Thyroid gland (tissue), 4 donors: ENCODE measurements at places on chromosomes 13 and 19. TPM values are rescaled to one million over a fixed set of nuclear protein-coding genes. Genes with fewer than 3 reads are reported as not detected.
A peak's percentile ranks its signal among the peaks of the same experiment; 100 is the strongest.

- no peaks in the 10 kb centered on the region for H3K27me3 ChIP-seq
- no peak overlapping the region for H3K4me3 ChIP-seq
- no peak overlapping the region for H3K27ac ChIP-seq
- no peak for DNase-seq
Observed at GRCh38 chr13:113964251-113964995, 9.5 kb downstream of the C13orf46 start.

DNA sequence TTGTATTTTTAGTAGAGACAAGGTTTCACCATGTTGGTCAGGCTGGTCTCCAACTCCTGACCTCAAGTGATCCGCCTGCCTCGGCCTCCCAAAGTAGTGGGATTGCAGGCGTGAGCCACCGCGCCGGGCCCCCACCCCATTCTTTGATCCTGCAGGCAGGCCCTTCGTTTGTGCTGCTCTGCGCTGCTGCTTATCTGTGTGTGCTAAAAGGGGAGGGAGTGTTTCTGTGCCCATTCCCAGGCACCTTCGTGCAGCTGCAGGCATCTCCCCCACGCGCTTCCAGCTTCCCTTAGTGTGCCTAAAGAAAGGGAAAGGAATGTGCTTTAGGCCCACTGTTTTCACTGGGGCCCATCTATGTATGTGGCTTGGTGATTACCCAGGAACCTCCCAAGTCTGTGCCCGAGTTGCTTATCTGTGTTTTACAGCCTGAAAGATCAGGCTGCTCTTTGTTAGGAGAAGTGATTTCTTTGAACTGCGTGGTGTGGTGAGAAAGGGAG, 27.2 kb downstream of the EPN1 start:
- H3K27ac ChIP-seq, result no peak overlapping the region
- no peaks in the 10 kb centered on the region for H3K27me3 ChIP-seq
- no peaks in the 10 kb centered on the region for H3K4me1 ChIP-seq
- no peak overlapping the region for H3K4me3 ChIP-seq
- DNase-seq, result no peak

DNA sequence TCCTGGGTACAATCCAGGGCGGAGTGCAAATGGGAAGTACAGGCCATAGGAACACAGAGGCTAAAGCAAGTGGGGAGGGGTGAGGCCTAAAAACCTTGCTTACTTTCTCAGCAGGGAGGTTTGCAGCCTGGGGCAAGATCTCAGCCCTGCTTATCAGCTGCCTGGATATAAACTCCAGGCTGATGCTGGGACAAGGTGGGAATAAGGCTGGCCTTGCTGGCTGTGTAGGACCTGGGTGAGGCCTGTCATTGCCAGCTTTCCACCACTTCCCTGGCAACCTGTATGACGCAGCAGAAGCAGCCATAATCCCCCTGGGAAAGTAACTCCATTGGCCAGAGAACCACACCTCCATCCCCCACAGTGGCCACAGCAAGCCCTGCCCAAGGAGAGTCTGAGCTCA, 279.1 kb upstream of the ATXN8OS start:
- H3K36me3 ChIP-seq, result no peaks in the 10 kb centered on the region
- H3K27me3 ChIP-seq, result no peaks in the 10 kb centered on the region
- no peak for DNase-seq
- no peak overlapping the region for H3K4me3 ChIP-seq
- H3K27ac ChIP-seq, result no peak overlapping the region
- no peaks in the 10 kb centered on the region for H3K4me1 ChIP-seq

- no peak for DNase-seq
- H3K4me1 ChIP-seq, result no peaks in the 10 kb centered on the region
- H3K36me3 ChIP-seq, result no peaks in the 10 kb centered on the region
- H3K4me3 ChIP-seq, result no peak overlapping the region
Observed at GRCh38 chr13:65540175-65540574, 1690.0 kb downstream of the PCDH9 start.

DNA sequence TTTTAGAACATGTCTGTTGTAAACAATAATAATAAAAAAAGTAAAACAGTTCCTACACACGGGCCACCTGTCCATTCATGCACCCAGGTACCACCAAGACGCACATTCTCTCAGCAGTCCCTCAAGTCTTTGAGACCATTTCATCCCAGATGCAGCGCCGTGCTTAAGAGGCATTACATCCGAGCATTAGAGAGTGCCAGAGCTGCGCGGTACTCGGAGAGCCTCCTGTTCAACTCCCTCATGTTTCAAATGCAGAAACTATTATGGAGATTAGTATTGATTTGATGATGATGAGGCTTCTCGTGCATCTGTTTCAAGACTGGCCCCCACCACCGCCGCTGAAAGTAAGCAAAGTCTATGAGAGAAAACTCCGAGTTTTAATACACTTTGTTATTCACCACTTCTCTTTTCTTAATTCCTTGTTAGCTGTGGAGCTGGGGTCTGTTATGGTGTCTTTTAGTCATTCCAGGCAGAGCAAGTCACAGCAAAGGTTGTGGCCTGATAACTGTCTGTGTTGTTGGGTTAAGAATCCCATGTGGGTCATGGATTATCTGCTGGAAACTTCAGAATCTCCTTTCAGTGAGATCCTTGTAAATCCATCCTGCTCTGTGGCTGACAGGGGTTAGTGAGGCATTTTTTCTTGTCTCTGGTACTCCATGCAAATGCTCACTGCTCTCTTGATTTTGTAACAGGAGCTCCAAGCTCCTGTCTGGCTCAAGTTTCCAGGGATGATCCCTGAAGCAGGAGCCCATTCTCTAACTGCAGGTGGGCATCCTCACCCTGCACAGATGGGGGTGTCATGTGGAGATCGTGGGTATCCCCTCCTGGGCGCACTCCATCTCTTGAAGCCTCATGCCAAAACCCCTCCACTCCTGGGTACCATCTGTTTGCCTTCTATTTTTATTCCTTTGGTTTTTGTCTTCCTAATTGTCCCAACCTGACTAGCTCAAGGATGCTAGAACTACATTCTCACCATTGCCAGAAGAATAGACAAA, 74.9 kb upstream of the MTIF3 start:
- no peak overlapping the region for H3K27ac ChIP-seq
- no peak overlapping the region for H3K4me3 ChIP-seq
- H3K36me3 ChIP-seq, result no peaks in the 10 kb centered on the region
- H3K4me1 ChIP-seq, result no peaks in the 10 kb centered on the region
- no peaks in the 10 kb centered on the region for H3K27me3 ChIP-seq

DNA sequence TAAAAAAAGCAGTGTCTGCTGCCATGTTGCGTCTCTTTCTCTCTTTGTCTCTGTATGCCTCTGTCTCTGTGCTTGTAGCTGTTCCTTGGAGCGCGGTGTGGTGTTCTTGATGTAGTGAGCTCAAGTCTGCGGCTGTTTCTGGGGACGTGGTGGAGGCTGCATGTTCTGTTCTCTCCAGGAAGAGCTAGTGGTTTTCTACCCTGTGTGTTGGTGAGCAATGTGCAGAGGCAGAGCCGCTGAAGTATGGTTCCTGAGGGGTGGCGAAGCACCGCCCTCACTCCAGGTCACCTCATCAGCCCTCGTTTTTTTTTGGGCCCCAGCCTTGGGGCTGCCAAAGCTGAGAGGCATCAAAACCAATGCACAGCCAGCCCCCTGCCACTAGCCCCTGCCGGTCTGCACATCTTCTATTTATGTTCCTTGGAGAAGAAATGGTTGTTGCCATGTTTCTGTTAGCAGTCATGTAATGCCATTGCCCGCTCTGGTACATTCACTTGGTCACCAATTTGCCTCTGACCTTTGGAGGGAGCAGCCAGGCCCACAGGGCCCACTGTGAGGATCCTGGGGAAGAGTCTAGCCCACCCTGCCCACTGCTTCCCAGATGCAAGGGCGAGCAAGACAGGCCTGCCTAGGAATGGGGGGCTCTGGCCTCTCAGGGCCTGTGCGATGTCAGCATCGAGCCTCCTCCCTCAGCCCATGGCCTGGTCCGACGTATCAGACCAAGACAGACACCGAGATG, 7.2 kb downstream of the HNRNPL start:
- peaks cover 2% of the 10 kb centered on the region for H3K4me1 ChIP-seq
- H3K4me3 ChIP-seq, result no peak overlapping the region
- no peak overlapping the region for H3K27ac ChIP-seq
- peaks cover 100% of the 10 kb centered on the region for H3K36me3 ChIP-seq
- H3K27me3 ChIP-seq, result no peaks in the 10 kb centered on the region
- DNase-seq, result no peak

DNA sequence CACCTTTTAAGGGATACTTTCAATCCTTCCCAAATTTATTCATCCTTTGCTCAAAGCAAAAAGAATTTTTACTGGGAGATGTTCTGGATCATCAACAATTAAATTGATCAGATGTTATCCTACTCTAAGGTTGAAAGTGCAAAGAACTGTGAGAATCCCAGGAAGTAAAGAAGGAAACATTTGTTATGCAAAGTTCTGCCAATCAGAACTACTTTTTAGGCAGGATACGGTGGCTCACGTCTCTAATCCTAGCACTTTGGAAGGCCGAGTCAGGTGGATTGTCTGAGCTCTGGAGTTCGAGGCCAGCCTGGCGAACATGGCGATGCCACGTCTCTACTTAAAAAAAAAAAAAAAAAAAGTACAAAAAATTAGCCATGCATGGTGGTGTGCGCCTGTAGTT, 882.3 kb downstream of the DIAPH3 start:
- no peak overlapping the region for H3K4me3 ChIP-seq
- H3K36me3 ChIP-seq, result no peaks in the 10 kb centered on the region
- no peak overlapping the region for H3K27ac ChIP-seq

DNA sequence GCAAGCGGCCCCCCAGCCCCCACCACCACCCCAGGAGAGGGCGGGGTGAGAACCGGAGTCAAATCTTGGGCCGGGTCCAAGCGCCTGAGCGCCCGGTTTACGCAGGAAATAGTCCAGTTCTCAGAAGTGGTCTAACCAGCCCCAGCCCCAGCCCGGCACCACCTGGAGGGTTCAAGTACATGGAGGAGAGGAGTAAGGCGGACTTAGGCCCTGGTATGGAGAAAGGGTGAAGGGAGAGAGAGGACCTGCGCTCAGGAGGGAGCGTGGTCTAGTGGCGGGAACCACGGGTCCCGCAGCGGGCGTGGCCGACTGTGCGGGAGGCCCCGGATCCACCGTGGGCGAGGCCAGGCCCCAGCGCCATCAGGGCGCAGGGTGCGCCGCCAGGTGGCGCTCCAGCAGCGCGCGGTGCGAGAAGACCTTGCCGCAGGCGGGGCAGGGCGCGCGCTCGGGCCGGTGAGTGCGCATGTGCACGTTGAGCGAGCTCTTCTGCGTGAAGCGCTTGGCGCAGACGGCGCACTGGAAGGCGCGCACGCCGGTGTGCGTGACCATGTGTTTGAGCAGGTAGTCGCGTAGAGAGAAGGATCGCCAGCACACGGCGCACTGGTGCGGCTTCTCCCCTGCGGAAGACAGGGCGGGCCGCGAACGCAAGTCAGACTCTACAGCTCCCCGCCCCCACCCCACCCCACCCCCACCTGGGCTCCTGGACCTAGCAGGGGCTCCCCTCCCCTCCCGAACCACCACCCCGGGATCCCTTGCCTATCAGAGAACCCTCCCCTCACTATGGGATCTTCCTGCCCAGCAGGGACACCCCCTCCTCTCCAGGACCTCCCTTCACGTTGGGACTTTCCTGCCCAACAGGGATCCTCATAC, 2.1 kb upstream of the SLC27A5 start:
- peak overlapping the region; percentile 28 for H3K4me3 ChIP-seq
- H3K27me3 ChIP-seq, result no peaks in the 10 kb centered on the region
- H3K27ac ChIP-seq, result peak overlapping the region; percentile 82
- H3K4me1 ChIP-seq, result peaks cover 24% of the 10 kb centered on the region
- DNase-seq, result peak; percentile 93

GRCh38 chr19:291561-292280, 518 bp upstream of the PLPP2 start:
- no peak for DNase-seq
- H3K4me1 ChIP-seq, result peaks cover 34% of the 10 kb centered on the region
- H3K36me3 ChIP-seq, result no peaks in the 10 kb centered on the region
- H3K27me3 ChIP-seq, result no peaks in the 10 kb centered on the region
- H3K4me3 ChIP-seq, result no peak overlapping the region
- H3K27ac ChIP-seq, result no peak overlapping the region

DNA sequence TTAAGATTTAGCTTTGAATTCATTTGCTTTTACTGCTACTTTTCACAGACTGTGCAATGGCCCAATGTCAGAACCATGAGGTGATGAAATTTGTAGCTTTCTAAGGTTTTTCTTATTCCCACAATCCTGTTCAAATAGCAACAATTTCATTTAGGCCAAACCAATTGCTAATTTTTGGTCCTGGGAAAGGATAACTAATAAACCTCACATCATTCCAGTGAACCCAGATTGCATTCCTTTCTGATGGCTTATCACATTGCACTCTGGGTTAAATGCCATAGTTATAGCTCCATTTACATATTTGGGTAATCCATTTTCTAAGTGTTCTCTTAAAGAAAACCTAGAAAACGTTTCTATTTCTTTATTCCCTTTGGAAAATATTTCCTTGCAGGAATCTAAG, 22.9 kb upstream of the POMP start:
- no peak overlapping the region for H3K4me3 ChIP-seq
- DNase-seq, result no peak
- no peaks in the 10 kb centered on the region for H3K27me3 ChIP-seq
- peaks cover 17% of the 10 kb centered on the region for H3K4me1 ChIP-seq
- no peak overlapping the region for H3K27ac ChIP-seq

GRCh38 chr13:60397704-60398378, 821 bp downstream of the TDRD3 start:
- H3K4me3 ChIP-seq, result peak overlapping the region; percentile 12
- peaks cover 13% of the 10 kb centered on the region for H3K4me1 ChIP-seq
- no peaks in the 10 kb centered on the region for H3K27me3 ChIP-seq
- no peaks in the 10 kb centered on the region for H3K36me3 ChIP-seq

DNA sequence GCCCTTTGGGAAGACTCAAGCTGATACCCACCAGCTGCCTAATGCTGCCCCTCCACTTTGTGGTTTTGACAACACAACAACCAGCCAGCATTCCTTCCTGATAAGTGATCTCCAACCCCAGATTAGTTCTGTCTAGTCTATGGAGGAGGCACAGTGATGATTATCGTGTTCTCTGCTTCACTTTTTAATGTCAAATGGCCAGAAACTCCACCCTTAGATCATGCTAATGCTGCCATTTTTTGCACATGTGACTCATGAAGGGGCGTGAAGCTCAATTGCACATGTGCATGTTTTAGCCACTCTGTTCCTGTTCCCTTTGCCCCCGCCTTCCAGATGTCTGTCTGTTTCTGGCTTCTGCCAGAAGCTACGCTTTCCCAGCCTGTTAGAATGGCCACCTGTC, 199.8 kb downstream of the COG6 start:
- H3K4me3 ChIP-seq, result no peak overlapping the region
- H3K27ac ChIP-seq, result no peak overlapping the region
- no peaks in the 10 kb centered on the region for H3K4me1 ChIP-seq
- H3K27me3 ChIP-seq, result no peaks in the 10 kb centered on the region
- no peaks in the 10 kb centered on the region for H3K36me3 ChIP-seq

- H3K4me3 ChIP-seq, result no peak overlapping the region
- peaks cover 70% of the 10 kb centered on the region for H3K4me1 ChIP-seq
- no peaks in the 10 kb centered on the region for H3K27me3 ChIP-seq
Observed at GRCh38 chr19:42283188-42284065, 14.4 kb downstream of the CIC start.

- no peak overlapping the region for H3K27ac ChIP-seq
- H3K27me3 ChIP-seq, result no peaks in the 10 kb centered on the region
- DNase-seq, result no peak
- H3K36me3 ChIP-seq, result peaks cover 67% of the 10 kb centered on the region
Observed at GRCh38 chr19:32619051-32619685, 38.2 kb downstream of the PDCD5 start.

Gene IL12RB1
- not detected for total RNA-seq

Gene RAB20
- total RNA-seq, result 21.0 TPM

Gene CCDC169
- 0.38 TPM for total RNA-seq
